ENCODE measurements at places on chromosomes 1 and 21.

DNA sequence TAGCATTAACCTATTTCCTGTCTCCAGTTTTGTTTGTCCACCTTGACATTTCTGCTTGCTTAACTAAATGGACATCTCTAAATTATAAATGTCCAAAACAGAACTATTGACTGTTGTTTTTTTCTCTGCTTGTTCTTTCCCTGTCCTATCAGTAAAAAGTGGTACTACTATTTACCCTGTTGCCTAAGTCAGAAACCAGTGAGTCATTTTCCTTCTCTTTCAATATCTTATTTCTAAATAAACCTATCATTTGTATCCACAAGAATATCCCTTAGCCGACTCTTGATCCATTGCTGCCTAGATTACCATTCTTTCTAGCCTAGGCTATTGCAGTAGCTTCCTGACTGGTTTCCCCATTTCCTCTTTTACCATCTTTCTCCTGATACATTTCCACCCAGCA lies 22.5 kb downstream of the MIER1 start:
- ATAC-seq: no peak

DNA sequence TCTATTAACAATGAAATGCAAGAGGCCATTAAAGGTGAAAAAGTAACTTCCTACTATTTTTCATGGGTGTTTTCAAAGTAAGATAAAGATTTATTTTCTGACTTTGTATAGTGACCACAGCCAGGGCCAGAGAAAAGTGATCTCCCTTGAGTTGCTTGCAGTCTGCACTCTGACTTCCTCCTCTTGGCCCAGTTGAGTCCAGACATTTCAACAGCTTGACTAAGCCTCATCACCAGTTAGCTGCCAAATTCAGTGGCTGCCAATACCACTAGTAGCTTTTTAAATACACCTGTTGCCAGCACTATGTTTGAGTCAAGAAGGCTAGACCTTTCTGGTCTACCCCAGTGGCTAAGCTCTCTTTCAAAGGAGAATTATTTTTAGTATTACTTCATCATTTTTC lies 3.7 kb upstream of the NEK7 start:
- no peak for ATAC-seq

DNA sequence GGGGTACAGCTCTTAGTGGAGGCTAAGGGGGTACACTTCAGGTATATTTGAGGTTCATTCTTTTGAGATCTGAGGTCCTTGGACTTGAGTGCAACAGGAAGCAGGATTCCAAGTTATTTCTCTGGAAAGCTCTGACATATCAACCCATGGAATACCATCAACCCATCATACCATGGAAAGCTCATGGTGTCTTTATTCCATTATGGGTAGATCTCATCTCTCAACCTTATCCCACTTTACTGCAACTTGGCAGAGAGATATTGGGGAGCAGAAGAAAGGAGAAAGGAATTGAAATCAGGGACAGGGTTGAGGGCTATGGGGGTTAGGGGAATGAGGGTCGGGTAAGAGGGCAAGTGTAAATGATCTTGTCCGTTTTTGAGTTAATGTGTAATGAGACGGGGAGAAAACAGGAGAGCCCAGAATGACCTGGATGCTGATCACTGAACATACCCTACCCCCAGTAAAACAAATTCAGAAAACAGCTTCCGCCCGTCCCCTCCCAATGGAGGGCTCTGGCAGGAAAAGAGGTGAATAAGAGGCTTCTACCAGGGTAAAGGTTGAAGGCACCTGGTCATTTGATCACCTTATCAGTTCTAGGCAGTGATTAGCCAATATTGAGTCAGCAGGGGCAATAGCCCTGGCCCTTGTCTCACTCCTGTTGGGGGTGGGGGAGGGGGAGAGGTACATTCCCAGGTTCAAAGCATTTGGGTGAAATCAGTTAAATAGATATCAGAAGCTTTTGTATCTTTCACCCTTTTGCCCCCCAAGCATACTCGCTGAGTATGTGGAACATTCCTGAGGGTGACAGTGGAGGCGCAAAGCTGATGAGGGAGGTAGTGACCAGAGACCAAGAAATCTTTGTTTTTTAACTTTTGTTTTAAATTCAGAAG lies 622 bp upstream of the APOA2 start:
- no peak for ATAC-seq

DNA sequence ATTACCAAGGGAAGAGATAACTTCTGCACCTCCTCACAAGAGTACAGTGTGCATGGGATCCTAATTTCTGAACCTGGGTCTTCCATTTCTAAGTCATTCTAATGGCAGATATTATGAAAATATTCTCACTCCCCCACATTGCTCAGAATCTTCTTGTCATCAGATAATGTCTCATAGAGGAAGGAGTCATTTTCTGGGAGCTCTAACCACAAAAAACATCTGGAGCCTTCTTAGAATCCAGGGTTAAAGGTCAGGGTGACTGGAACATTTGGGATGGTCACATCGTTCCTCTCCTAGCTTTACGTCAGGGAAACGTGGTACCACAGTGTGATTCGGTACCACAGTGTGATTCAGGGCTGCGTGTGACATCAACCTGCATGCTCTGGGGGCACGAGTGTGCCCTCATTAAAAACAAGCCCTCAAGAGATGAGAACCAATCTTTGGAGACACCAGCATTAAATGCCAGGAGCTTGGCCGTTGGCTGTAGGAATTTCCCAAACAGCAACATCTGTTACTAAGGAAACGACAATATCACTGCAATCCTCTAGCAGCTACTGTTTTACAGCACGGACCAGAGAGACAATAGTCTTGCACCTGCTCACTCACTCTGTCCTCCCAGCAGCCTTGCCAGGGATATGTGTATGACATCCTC lies 179.1 kb downstream of the PSMG1 start:
- peak; percentile 45 for ATAC-seq

DNA sequence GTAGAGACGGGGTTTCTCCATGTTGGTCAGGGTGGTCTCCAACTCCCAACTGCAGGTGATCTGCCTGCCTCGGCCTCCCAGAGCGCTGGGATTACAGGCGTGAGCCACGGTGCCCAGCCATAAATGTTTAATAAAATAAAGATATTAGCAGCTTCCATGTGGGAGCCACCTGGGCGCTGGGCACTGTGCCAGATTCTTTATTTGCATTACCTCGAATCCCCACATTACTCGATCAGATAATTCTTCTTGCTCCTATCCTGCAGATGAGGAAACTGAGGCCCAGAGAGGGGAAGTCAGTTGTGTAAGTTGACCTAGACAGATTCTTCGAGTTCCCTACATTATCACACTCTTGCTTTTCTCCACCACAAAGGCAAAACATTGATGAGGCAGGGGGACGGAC lies 24.9 kb upstream of the TENT5B start:
- ATAC-seq: no peak

- ATAC-seq: no peak
Measured at GRCh38 chr1:58862728-58863385, 79.0 kb upstream of the JUN start.

GRCh38 chr21:24594082-24594481 lies 1013.2 kb downstream of the MRPL39 start:
- ATAC-seq: no peak

- ATAC-seq: no peak
Measured at GRCh38 chr1:179813626-179814545, 63.7 kb downstream of the TOR1AIP2 start.

DNA sequence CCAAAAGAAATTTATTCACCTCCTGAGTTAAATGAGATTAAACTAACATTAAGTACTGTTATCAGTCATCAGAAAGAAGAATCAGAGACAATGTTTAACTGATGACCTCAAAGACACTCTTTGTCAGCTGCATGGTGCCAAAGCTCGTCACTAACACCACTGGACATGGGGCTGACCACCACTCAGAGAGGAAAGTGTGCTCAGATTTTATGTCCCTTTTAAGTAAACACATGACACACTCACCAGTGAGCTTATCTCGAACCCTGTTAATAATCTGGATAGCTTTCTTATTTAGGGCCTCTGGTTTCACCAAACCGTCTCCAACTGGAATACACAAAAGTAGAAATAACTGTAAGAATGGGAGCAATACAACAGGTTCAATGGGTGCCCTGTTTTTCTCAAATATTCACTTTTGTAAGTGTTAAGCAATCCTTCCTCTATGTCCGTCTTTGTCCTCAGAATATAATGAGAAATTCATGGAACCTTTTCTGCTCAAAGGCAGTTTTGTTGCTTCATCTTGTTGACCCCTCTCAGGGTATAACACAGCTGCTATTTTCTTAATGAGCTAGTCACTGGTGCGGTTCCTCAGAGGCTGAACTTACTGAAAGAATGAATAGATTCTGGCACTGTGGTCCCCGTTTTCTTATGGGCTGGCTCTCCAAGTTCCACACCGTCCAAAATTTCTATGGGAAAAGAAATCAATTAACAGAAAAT lies 9.5 kb upstream of the EXOSC10 start:
- no peak for ATAC-seq

- no peak for ATAC-seq
Measured at GRCh38 chr1:231993968-231994455, 367.4 kb downstream of the DISC1 start.

- ATAC-seq: no peak
Measured at GRCh38 chr1:168218658-168219057, 7.1 kb upstream of the SFT2D2 start.

- no peak for ATAC-seq
Measured at GRCh38 chr1:119727991-119728390, 16.3 kb downstream of the PHGDH start.

DNA sequence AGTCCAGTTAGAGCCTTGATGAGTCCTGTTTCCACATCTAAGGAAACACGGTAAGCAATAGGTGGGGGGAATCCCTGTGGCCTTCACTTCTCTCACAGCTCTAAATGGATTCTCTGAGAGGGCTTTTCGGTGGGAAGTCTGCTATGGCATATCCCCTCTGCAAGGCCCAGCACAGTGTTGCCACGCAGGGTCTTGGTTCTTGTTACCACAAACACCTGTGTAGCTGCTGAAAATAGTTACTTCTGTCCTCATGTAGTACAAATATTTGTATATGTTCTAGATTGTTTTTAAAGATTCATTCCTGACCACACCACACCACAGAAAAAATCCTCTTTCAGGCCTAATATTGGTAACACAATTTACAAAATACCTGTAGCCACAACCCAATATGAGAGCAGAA lies 5.6 kb downstream of the ACTA1 start:
- ATAC-seq: no peak

GRCh38 chr1:8493916-8494540 lies 176.1 kb downstream of the SLC45A1 start:
- no peak for ATAC-seq

- ATAC-seq: peak; percentile 42
Measured at GRCh38 chr1:192575499-192576189, at the start of gene RGS1. Gene RGS1, plus strand, starts transcription at chr1:192575773. Its CDS starts 20 bp downstream, at chr1:192575793.

DNA sequence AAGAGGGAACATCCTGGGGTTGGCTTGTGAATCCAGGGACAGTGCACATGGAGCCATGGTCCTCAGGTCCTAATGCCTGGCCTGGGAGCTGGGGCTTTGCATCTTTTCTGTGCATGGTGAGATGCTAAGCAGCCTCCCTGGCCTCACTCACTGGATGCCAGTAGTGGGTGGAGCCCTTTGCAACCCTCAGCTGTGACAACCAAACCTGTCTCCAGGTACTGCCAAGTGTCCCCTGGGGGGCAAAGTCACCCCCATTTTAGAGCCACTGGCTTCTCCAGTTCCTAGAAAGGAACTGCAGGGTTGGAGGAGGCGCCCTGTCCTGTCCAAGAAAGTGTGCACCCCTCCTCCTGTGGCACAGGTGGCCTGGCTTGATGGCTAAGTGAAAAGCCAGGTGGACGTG lies 44.6 kb upstream of the GRIK3 start:
- ATAC-seq: no peak

- no peak for ATAC-seq
Measured at GRCh38 chr1:32195972-32196823, 4.2 kb upstream of the CCDC28B start.

- ATAC-seq: no peak
Measured at GRCh38 chr1:101532377-101532776, 295.6 kb downstream of the S1PR1 start.

GRCh38 chr1:54545916-54546635 lies 2.0 kb upstream of the ACOT11 start:
- no peak for ATAC-seq

- ATAC-seq: peak; percentile 57
Measured at GRCh38 chr1:115364046-115364779, 26.2 kb upstream of the NGF start.

DNA sequence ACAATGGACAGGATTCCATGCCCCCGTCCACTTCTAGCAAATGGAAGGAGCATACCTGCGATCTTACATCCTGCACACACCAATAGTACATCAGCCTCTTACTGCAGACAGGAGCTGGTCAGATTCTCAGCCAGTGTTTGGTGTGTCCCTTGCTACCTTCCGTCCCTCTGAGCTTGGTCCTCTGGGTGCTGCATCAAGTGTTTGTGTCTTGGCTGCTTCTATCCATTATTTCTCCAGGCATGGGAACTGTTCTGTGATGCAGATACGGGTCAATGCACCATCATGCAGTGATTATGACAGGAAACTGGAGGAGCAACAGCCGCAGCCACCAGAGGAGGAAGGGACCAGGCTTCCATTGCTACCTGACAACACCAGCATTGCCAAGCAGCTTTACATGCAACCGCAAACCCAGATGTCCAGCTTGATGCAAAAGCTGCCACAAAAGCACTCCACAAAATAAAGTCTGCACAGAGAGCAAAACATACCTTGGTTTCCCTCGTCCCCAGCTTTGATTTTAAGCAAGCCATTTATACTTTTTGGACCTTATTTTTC lies 21.9 kb upstream of the OVAAL start:
- no peak for ATAC-seq

GRCh38 chr1:160779626-160780397 lies 16.2 kb upstream of the LY9 start:
- no peak for ATAC-seq

DNA sequence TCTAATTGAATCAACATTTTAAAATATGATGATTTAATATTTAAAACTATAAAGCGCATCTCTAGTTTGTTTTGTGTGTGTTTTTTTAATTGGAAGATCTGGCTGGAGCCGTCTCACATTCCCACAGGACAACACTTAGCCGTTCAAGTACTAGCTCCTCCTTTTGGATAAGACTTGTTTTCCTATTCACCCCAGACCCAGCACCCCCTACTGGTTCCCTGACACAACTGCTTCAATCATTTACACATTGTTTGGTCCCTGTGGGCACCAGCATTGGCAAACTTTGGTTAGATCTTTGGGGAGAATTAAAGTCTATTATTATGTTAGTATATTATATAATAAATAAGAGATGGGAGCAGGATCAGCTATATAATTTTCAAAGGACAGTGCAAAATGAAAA lies 34.5 kb downstream of the TYW3 start:
- ATAC-seq: no peak

DNA sequence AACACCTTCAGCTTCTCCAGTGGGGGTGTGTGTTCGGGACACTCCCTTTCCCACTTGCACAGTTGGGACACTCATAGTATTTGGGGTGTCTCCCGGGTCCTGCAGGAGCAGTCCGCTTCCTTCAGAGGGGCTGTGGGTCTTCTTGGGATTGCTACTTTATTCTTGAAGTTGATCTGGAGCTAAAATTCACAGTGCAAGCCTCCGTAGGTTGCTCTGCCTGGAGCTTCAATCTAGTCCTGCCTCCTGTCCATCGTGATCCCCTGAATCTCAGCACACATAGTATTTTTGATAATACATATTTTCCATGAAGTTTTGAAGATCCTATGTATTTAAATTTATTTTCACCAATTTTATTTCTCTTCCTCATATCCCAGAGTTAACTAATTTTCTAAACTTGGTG lies 902.1 kb downstream of the LTN1 start:
- no peak for ATAC-seq
